Smooth muscle cell of the umbilical artery (primary cell): ENCODE measurements at places on chromosomes 13 and 19. TPM values are rescaled to one million over a fixed set of nuclear protein-coding genes. Genes with fewer than 3 reads are reported as not detected.

The KLK14 gene
- not detected in 2 replicates for total RNA-seq

The LIN7B gene
- 6.3 and 13.7 TPM in 2 replicates for total RNA-seq

The KLK3 gene
- not detected in 2 replicates for total RNA-seq

The DOCK6 gene
- total RNA-seq = 11.0 and 20.7 TPM in 2 replicates

The LGALS14 gene
- not detected in 2 replicates for total RNA-seq

The PRR20A gene
- total RNA-seq = not detected in 2 replicates

The TTC9B gene
- not detected in 2 replicates for total RNA-seq

The SIGLEC5 gene
- not detected in 2 replicates for total RNA-seq

The VSTM2B gene
- not detected in 2 replicates for total RNA-seq

The MEF2B gene
- total RNA-seq = not detected in 2 replicates

The ICAM4 gene
- 1.9 and 2.1 TPM in 2 replicates for total RNA-seq

The SYCN gene
- total RNA-seq = not detected in 2 replicates

The LGALS4 gene
- not detected in 2 replicates for total RNA-seq

The ZNF560 gene
- total RNA-seq = 1.5 and 5.8 TPM in 2 replicates

The ABHD13 gene
- 7.4 and 8.8 TPM in 2 replicates for total RNA-seq

The TMEM86B gene
- 0.59 and 1.4 TPM in 2 replicates for total RNA-seq

The KLF2 gene
- total RNA-seq = 1.8 and 8.8 TPM in 2 replicates

The TUBGCP3 gene
- 13.1 and 23.6 TPM in 2 replicates for total RNA-seq

The SH2D3A gene
- not detected in 2 replicates for total RNA-seq

The CCDC122 gene
- 2.4 and 6.0 TPM in 2 replicates for total RNA-seq
